T-helper 17 cell (primary cell): ENCODE measurements at places on chromosomes 16 and 17.

DNA sequence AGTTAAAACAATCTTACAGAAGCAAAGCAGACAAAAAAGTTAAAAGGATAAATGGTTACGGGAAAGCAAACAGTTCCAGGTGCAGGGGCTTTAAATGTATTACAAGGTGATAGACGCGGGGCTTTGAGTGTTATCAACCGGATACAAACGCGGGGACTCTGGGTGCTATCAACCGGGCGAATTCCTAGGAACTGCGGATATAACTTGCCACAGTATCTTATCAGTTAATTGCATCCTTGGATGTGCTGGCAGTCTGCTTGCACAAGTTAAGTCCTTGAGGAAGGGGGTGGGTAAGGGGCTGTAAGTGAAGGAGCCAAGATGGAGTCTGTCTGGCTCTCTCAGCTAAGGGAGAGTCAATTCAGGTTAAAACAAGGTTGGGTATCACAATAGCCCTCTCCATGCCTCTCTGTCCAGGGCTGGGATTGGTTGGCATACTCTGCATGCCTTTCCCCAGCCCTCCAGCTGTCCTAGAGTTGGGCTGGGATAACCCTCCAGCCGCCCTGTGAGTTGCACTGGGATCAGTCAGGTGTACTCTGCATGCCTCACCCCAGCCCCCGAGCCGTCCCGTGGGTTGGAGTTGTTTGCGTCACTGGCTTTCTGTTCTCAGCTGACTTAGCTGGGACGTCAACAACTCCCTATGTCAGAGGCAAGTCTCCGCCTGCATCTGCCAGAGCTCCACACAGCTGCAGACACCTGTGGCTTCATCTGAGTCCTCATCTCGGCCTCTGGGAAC, 40.9 kb downstream of the TMEM235 start:
- no peak for DNase-seq

DNA sequence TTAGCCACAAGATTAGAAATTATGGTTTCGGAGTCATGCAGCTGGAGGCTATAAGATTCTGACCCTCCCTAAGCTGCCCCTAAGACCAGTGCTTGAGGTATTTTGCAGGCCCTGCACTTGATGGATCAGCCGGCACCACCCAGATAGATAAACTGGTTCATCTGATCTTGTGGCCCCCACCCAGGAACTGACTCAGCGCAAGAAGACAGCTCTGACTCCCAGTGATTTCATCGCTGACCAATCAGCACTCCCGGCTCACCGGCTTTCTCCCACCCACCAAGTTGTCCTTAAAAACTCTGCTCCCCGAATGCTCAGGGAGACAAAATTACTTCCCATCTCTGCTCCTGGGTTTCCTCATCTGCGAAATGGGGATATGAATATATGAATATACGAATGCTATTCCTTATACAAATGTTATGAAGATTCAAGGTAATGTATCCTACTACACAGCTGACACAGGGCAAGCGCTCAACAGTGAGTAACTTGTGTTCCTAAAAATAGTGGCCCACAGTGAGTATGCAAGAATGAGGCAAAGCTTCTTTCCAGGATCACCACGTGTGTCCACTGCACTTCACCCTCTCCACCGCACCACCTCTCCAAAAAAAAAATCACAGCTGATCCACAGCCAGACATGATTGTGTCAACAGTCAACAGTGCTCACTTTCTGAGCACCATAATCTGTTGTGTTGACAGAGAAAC, 33.3 kb upstream of the C16orf82 start:
- no peak for DNase-seq

GRCh38 chr17:77508047-77508715, 367.4 kb downstream of the SEC14L1 start:
- DNase-seq, result no peak

- DNase-seq, result no peak
These were observed 1.4 kb downstream of the WWP2 start for GRCh38 chr16:69763599-69763942.

DNA sequence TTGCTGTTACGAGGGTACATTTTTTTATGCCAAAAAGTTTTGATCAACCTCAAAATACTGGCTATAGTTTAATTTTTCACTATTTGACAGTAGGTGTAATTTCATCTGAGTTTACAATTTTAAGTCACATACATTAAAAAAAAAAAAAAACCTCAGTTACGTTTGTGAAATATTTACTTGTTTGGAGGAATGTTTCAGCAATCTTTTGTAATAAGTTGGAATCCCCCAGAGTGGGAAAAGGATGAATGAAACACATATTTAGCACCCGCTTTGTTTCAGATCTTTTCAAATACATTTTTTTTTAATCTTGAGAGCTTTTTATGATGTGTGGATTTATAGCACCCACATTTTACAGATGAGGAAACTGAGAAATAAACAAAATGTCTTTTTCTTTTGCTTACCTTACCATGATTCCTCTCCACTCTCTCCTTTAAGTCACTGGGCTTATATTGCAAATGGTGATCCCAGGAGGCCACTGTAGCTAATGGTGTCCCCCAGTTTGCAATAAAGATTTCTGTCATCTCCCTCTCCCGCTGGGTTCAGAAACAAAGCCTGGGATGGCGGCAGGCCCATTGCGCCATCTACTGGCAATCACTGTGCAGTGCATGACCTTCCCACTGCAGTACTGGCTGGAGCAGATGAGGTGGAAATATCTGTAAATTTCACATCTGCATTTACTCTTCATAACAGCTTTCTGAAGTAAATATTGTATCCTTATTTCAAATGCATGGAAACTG, 27.7 kb downstream of the TBC1D3B start:
- peak; percentile 13 for DNase-seq

- DNase-seq, result no peak
These were observed 31.8 kb upstream of the APPBP2 start for GRCh38 chr17:60557805-60558204.

- DNase-seq, result no peak
These were observed 4.2 kb upstream of the KLHL11 start for GRCh38 chr17:41869426-41869825.

- DNase-seq, result no peak
These were observed 638.2 kb upstream of the SOX9 start for GRCh38 chr17:71482625-71483024.

DNA sequence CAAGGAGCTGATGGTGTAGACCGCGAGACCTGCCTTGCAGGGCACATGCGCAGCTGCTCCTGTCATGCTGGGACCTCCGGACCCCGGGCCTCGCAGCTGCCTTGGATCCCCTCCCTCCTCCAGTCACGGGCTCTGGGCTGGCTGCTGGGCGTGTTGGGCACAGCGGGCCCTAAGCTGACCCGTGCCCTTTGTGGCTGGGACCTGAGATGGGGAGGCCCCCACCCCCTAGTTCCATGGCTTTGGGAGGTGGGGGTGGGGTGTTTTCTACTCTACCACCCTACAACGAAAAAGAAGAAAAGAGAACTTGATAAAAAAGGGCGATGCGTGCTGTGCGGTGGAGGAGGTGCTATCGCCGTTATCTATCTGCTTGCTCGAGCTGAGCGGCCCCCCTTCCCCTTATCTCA, 14.5 kb downstream of the ZFPM1 start:
- DNase-seq, result no peak

DNA sequence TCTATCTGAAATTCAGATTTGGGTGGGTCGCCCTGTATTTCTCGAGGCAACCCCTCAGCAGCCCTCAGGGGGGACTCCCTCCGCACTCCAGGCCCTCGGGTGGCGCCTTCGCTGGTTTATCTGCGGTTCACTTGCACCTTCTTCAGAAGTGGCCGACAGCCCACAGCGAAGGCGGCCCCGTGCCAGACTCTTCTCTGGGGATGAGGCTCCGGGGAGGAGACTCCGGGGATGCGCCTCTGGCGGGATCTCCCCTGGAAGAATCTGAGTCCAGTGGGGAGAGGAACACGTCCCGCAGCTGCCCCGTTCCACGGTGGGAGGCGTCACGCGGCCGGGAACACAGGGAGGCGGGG, 63.9 kb upstream of the DNAJA2 start:
- DNase-seq, result no peak

GRCh38 chr17:31489295-31490018, 98.0 kb downstream of the RAB11FIP4 start:
- no peak for DNase-seq

DNA sequence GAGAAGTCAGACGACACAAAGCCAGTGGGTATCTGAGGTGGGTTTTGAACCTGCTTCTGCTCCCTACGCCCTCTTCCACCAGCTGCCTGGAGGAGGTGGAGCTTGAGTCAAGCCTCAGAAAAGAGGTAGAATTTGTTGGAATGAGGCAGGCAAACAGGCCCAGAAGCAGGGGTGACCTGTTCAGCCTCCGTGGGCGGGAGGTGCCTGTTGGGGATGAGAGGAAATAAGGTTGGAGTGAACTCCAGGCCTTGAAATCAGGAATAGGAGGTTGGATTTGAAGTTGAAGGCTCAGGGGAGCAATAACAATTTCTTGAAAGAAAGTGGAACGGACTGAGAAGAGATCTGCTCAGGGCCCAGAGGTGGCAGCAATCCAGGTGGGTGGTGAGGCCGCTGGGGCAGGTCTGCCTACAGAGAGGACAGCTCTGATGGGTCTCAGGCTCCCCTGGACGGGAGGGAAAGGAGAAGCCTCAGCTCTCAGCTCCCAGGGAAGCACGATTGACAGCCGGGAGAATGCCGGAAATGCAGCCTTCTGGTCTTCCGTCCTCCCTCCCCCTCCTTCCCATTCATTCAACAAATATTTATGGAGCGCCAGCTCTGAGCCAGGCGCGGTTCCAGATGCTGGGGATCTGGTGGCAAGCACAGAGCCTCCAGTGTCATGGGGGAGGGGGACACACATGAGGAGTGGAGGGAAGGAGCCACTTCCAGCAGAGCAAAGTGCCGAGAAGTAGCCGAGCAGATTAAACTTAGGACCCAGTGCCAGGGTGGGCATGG, 61.9 kb upstream of the CIBAR2 start:
- no peak for DNase-seq

- no peak for DNase-seq
These were observed 30.7 kb upstream of the HOXB13 start for GRCh38 chr17:48759288-48759687.

GRCh38 chr17:40950176-40950575, 12.7 kb upstream of the KRT23 start:
- DNase-seq, result no peak

DNA sequence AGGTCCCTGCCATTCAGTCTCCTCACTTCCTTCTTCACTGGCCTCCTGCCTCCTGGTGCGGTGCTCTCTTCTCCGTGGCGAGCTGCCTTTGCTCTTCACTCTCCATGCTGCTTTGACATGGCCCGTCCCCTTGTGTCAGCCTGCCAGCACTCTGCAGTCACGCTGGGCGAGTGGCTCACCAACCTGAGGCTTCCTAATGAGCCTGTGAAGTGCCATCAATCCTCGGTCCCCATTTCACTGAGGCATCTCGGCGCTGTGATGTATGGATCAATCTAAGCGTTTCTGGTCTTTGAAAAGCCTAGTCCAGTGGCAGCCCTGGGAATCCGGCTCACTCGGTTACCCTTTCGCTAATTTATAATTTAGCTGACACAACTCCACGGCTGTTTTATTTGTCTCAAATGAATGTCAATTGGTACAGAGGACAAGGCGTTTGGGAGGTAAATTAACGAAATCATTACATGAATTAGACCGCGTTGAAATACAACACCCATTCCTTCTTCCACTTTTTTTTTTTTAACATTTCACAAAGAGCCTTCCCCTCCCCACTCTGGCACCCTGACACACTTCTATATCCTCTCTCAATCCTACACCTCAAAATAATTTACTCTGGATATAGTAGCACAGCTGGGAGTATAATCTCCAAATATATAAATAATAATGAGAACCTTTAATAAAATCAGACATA, 610.7 kb downstream of the TMEM114 start:
- no peak for DNase-seq

- DNase-seq, result no peak
These were observed 9.9 kb upstream of the EDC4 start for GRCh38 chr16:67862623-67863583.

- no peak for DNase-seq
These were observed 87.9 kb downstream of the ZNF18 start for GRCh38 chr17:11909348-11909747.

DNA sequence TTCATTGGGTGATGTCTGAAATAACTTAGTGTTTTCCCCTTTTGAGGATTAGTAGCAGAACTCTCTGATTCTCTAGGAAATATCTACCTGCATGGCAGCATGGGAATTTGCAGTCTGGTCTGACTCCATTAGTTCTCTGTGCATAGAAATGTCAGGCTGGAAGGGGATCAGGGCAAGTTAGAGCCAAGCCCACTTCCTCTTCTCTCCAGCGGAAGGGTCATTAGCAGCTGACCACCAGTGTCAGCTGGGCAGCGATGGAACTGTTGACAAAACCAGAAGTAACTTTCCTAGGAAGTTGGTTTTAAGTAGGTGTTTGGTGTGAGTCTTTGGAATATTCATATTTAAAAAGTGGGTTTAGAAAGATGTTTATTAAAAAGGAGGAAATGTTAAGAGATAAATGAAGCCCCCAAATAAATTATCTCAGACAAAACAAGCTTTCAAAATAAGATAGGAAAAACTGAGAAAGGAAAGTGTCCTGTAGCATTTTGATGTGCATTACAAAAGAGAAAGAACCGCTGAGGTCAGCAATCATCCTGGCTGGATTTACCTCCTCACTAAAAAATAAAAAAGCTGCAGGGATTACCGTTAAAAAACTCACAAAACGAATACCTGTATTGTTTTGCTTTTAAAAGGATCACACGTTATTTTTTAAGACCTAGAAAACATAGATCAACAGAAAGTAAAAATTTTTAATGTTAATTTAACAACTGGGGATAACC, 32.4 kb upstream of the MMD start:
- DNase-seq, result no peak

GRCh38 chr17:795276-795675, 13.1 kb downstream of the MRM3 start:
- DNase-seq, result no peak

DNA sequence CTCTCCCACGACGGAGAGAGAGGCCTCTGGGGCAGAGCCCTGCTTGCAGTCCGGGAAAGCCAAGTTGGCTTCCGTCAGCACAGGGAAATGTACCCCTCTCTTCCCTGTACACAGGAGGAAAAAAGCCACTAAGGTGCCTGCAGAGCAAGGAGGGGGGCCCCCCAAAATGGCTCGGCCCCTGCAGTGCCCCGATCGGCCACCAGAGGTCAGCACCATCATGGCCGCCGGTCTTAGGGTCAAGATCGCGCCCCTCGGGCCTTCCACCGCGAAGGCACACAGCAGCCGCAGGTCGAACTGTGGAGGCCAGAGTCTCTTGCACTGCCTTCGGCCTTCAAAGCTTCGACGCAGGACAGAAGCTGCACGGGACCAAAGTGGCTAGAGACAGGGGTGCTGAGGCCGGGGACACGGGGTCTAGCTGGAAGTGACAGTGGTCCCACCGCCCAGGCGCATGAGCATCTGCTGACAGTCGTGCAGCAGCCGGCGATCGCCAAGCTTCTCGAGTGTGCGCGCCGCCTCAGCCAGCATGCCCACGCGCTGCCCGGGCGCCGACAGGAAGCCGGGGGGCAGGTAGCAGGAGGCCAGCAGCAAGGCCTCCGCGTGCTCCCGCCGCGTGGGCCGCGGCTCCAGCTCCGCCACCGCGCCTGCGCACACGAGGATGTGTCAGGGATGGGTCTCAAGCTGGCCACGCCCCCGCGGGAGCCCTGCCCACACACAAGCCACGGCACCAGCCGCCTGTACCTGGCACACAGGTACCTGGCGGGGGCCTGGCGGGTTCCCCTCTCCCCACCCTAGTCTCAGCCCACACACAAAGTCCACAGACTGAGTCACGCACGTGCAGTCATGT, 24.4 kb downstream of the SREBF1 start:
- DNase-seq, result peak; percentile 64
